ENCODE measurements at places on chromosomes 3 and 15.

DNA sequence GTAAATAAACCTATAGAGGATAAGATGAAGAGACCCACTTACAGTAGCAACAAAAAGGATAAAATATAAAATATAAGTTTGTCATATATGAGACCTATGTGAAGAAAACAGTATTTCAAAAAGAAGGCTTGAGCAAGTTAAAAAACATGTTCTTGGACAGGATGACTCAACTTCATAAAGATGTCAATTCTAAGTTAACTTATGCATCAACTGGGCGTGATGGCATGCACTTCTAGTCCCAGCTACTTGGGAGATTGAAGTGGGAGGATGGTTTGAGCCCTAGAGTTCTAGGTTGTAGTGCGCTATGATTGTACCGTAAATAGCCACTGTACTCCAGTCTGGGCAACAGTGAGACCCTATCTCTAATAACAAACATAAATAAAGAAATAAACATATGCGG is 59.7 kb downstream of the PDCD6IP start:
- DNase-seq, result no peak

GRCh38 chr15:47610736-47611135 is 106.6 kb upstream of the SEMA6D start:
- DNase-seq, result no peak

- DNase-seq, result no peak
Measured at GRCh38 chr3:134832585-134832984, 37.5 kb downstream of the EPHB1 start.

DNA sequence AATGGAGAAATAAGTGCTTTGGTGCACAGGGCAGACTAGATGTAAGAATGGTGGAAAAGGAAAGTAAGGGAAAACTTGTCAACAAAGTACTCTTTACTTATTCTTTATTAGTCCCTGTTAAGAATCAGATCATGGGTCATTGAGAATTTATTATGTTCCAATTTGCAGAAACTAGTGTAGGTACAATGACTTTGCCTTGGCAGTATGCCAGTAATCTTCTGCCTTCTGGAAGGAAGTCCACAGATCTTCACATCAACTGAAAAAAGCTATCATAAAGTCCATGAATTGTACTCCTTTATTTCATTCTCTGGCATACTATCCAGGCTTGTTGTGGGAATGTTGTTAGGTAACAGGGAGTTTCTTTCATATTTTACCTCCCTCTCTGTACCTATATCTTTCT is 88.2 kb upstream of the FLNB start:
- no peak for DNase-seq

DNA sequence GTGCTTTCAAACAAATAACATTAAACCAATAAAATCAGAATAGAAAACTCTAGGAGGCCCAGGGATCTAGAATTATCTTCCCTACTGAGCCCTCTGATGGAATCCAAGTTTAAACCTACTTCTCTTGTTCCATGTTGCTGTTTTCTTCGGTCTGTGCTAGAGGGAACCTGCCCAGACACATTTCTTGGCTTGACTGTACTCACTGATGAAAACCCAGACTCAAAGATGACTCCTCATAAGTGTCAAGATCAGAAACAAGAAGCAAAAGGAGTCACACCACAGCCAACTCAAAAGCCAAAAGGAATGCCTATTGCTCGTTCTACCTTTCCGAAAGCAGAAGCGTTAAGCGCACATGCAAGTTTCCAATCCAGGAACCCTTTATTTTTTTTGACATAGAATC is 31.6 kb downstream of the SCAP start:
- no peak for DNase-seq

DNA sequence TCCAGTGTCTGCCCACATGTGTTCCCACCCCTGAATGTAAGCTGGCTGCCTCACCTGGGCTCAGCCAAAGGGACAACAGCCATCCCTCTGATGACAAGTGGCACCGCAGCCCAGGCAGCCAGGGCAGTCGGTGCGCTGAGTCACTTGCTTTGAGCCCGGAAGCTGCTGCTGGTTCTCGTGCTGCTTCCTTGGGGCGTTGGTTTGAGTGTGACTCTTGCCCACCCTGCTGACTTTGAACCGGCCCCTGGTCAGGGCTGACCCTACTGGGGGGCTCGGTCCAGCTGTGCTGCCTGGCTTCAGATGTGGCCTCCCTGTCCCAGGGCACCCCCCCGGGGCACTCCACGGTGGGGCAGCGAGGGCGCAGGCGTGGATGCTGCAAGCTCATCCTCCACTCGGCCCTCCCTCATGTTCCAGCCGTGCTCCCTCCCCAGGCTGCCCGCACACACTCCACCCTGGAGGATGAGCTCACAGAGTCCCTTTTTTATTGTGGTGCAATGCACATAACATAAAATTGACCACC is 62.1 kb downstream of the EFCAB12 start:
- no peak for DNase-seq

DNA sequence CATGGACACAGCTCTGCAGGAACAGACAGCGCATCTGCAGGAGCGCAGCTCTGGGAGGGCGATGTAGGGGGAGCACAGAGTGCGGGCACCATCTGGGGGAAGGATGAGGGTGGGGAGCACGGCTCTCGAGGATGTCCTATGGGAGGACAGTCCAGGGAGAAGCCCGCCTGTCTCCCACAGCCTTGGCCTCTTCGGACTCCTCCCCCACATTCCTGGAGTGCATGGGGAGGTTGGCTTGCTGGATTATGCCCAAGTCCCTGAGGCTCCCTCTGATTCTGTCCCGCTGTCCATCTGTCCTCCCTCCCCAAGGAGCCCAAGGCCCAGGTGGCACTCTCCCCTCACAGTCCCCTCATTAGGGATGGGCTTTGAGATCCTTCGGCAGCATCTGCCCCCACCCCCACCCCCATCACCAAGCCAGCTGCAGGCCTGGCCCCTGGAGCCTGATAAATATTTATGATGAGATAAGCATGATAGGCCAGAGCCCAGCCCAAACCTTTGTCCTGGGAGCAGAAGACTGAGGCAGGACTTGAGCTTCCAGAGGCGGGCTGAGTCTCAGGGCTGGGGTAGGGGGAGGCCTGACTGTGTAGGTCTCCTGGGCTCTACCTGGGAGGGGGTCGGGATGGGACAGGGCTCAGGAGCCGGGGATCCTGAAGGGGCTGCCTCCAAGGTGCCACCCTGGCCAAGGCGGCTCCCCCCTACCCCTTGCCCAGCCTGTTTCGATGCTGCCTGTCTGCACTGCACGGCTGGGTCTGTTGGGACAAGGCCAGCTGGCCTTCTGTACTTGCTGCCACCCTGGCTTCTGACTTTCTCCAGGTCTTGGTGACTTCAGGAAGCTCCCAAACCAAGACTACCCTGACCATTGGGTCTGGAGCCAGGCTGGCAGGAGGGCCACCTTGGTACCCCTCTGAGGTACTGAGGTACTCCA is 28.6 kb upstream of the SEMA3F start:
- no peak for DNase-seq

GRCh38 chr15:77525907-77526594 is 105.4 kb downstream of the HMG20A start:
- DNase-seq, result no peak

GRCh38 chr3:9248522-9249271 is 749 bp downstream of the SRGAP3 start:
- no peak for DNase-seq

DNA sequence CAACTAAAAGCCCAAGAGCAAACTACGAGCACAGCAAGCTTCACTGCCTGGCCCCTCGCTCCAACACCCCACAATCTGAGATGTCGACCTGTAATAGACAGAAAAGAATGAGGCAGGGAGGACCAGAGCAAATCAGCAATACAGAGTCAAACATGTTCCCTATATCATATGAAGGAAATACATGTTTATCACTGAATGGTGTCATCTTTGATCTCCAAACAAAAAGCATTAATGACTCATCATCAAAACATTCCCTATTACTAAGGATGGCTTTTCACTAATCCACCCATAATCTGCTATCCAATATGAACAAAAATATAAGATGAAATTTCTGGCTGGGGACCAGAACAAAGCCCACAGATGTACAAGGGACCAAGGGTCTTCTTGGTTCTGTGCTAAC is 34.7 kb downstream of the MYO5A start:
- DNase-seq, result no peak

- DNase-seq, result no peak
Measured at GRCh38 chr3:66416556-66417304, 84.1 kb downstream of the LRIG1 start.

DNA sequence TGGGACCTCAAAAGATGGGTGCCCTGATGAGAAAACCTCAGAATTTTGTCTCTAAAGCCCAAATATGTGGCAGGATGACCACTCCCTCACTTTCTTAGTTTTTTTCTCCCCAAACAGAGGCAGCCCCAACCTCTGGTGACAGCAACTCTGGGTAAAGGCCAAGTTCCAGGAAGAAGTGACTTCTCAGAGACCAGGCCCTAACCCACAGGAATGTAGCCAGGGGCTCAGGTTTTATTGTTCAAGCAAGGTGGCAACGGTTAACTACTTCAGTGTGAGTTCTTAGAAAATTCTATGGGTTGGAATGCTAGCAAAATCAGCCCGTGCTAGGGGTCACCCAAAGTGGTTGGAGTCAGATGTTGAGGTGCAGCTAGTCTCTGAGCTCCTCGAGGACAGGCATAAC is 5.1 kb upstream of the DNAJA4 start:
- no peak for DNase-seq

DNA sequence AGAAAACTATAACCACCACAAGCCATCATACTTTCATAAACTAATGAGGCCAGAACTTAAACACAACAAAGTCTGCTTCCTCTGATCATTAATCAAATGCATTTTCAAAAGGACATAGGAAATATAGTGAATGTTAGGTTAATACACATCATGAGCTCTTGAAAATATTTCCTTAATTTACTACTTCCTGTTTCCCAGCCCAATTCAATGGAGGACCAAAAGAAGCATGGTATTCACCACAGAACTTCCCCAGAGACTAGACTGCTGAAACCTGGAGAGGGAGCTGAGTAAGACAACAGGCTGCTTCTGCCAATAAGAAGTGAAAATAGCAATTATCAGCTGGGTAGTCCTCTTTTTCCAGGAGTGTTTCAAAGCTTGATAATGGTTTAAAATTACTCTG is 250.3 kb downstream of the ULK4 start:
- no peak for DNase-seq

GRCh38 chr15:81069356-81069755 is 64.7 kb upstream of the CFAP161 start:
- DNase-seq, result no peak

DNA sequence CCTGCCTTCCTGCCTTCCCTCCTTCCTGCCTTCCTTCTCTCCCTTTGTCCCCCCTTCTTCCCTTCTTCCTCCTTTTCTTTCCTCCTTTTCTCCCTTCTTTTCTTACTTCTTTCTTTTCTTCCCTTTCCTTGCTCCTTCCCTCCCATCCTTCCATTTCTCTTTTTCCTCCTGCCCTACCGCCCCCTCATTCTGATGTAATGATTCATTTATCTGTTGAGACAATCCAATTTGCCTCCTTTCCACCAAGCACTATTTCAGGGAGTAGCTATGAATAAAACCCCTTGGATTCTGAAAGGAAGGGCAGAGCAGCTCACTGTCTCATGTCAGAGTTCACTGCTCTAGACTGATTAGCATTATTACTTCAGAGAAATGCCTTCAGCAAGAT is 462.6 kb downstream of the PDCD6IP start:
- DNase-seq, result no peak

DNA sequence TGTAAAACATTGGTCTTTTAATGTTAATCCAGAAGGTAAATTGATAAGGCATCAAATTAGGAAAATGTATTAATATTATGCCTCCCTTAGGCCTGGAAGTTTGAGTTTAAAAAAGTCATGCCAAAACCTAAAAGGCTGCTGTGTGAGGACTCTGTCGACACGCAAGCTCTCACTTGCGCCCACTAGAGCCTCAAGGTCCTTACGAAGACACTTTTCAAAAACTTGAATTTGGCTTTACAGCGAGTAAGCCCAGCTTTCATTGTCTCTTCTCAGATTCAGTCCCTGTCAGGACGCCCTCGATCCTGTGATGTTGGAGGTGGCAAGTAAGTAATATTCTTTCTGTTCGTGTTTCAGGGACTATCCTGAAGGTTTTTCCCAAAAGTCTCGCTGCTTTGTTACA is 89.7 kb downstream of the CRTC3 start:
- DNase-seq, result no peak

DNA sequence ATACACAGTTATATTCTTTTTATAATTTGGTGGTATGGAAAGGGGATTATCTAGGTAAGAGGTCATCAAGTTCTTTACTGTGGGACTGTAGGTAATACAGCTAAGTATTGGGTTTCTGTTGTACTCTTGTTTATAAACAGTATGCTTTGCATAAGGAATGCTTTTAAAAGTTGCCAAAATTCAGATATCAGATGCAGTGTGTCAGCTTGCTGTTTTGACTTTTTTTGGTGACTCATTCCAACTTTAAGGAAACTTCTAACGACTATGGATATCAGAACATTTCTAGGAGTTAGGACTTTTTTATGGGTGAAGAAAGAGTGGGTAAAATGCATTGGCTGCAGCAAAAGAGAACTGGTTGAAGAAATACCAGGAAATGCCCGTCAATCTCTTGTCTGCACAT is 2.8 kb downstream of the SCAANT1 start:
- DNase-seq, result no peak

DNA sequence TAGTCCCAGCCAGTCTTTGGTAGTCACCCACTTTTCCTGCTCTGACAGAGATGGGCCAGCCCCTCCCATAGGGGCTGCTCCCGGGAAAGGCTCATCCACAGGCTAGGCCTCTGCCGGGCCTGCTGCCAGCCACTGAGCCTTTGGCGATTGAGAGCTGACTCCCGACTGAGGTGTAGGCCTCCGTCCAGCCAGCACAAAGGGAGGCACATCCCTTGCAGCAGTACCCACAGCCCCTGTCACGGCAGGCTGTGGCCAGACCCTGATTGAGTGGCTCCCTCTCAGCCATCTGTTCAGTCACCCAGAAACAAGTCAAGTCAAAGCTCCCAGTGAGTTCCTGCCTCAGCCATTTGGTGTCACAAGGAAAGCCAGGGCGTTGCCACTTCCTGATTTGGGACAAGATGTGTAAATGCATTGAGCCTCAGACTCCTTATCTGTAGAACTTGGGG is 6.2 kb upstream of the PAK6 start:
- no peak for DNase-seq

- no peak for DNase-seq
Measured at GRCh38 chr3:102361101-102361500, 73.7 kb upstream of the ZPLD1 start.

DNA sequence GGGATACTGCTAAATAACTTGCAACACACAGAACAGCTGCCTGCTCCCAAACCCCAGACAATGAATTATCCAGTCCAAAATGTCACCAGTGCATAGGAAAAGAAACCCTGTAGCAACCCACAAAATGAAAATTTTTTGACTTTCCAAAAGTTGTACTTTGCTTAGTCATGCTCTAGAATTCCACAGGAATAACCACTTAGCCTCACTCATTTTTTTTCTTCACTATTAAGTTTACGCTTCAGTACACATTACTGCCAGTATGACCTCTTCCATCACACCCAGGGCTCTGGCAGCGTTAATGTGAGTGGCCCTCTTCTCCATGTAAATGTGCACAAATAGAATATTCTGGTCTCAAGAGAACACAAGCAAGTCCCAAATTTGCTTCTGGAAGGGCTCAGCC is 259.8 kb downstream of the MAGI1 start:
- no peak for DNase-seq
